ENCODE measurements at places on chromosomes 6 and 20. TPM values are rescaled to one million over a fixed set of nuclear protein-coding genes. Genes with fewer than 3 reads are reported as not detected.
A peak's percentile ranks its signal among the peaks of the same experiment; 100 is the strongest.

DNA sequence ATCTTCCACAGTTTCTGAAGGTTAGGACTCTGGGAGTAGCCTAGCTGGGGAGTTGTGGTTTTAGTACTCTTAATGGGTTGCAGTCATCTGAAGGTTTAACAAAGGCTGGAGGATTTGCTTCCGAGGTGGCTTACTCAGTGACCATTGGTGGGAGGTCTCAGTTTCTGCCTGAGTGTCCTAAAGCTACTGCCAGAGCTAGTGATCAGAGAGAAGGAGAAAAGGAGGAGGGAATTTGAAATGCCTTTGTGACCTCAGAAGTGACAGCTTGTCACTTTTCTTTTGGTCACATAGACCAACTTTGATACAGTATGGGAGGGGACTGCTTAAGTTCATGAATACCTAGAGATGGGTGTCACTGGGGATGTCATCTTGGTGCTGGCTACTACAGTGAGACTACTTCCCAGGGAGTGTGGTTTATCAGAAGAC, 41.3 kb downstream of the NCOA3 start:
- DNase-seq: no peak

- peak; percentile 41 for DNase-seq
These were observed 36.5 kb downstream of the AKAP12 start for GRCh38 chr6:151276112-151276740.

GRCh38 chr6:34232901-34233300, 3.8 kb upstream of the HMGA1 start:
- DNase-seq: no peak

GRCh38 chr20:35307666-35308653, 15.7 kb upstream of the FAM83C start:
- DNase-seq: peak; percentile 77

DNA sequence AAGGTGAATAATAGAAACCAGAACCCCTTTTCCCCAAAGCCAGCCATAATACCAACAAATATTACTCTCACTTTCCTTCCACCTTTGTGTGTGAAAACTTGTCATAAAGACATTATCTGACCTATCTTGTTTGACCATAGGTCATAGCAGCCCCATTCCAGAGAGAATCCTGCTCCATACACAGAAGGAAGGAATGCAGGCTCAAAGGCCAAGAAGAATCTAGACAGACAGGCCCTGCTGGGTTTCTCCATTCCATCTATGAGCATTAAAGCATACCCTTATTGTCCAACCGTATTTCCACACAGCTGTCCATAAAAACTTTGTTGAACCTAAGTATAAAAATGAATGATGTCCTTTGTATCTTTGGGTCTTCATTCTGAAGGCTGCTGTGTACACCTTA, 40.7 kb upstream of the KCNK5 start:
- DNase-seq: no peak

DNA sequence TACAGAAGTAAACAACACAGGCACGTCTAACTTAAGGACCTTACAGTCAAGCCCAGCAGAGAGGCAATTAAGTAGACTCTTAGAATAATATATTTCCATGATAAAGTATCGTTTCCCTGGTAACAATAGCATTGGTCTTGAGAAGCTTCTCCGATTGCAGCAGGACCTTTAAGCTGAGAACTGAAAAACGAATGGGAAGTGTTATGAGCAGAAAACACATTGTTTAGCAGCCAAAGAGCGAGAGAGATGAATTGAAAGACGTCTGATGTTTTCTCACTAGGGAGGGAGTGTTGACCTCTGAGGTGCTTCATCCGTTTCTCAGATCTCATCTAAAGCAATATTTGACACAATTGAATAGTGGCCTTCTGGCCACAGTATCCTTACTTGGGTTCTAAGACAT, 855 bp downstream of the BYSL start:
- no peak for DNase-seq

- no peak for DNase-seq
These were observed 111.4 kb downstream of the QKI start for GRCh38 chr6:163525926-163526325.

- no peak for DNase-seq
These were observed 76.1 kb downstream of the DTD1 start for GRCh38 chr20:18663932-18664331.

GRCh38 chr20:54267483-54268003, 59.7 kb downstream of the PFDN4 start:
- no peak for DNase-seq

DNA sequence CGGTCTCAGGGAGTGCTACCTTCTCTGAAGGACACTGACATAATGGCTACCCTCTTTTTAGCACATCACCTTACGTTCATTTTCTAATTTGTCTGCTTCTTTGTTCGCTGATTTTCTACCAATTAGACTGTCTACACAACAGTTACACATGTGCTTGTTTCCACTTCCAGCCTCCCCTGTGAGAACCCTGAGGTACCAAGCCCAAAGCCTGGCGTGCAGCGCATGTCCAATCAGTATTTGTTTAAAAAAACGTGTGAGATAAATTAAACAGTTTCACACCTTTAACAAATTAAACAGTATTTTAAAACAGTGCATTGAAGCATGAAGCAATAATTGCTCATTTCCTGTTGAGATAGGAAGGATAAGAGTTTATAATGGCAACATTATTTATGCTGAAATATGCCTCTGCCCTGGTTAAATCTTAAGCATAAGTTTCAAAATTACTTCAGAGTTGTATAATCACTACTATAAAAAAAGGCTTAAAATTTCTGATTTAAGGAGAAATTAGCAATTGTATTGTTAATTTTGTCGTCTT, 88.9 kb downstream of the MAP3K5 start:
- no peak for DNase-seq

GRCh38 chr6:93365445-93365844, 53.9 kb downstream of the EPHA7 start:
- no peak for DNase-seq

DNA sequence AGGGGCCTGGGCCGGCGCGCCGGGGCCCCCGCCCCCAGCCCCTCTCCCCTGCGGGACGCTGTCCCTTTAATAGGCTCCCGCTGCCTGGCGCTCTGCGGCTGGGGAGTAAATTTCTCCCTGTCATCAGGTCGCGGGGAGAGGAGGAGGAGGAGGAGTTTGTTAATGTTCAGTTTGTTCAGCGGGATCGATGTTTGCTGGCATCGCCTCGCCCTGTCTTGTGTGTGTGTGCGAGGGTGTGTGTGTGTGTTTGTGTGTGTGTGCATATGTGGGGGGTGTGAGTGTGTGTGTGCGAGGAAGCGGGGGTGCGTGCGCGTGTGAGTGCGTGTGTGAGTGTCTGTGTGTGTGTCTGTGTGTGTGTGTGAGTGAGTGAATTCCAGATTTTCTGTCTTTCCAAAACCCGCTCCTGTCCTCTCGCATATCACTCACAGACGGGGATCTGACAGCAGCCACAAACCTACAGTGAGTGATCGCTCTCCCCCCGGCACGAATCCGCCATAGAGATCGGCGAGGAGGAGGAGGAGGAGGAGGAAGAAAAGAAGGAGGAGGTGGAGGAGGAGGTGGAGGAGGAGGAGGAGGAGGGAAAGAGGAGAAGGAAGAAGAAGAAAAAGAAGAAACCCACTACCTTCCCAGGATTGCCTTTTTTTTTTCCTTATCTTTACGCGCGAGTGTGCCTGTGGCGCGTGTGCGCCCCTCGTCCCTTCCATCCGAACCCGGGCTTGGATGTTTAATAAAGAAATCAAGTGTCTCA, at the start of gene TSHZ2:
Gene TSHZ2 (plus strand): TSS at position 169 of the 748 bp plus-strand sequence. CDS start 936 bp downstream, outside the sequence.
- peak; percentile 26 for DNase-seq

- peak; percentile 84 for DNase-seq
These were observed 148.5 kb downstream of the LY86 start for GRCh38 chr6:6736791-6737654.

GRCh38 chr6:16184551-16184950, 53.8 kb upstream of the GMPR start:
- DNase-seq: no peak

- DNase-seq: no peak
These were observed 95.9 kb upstream of the JAG1 start for GRCh38 chr20:10769700-10770099.

DNA sequence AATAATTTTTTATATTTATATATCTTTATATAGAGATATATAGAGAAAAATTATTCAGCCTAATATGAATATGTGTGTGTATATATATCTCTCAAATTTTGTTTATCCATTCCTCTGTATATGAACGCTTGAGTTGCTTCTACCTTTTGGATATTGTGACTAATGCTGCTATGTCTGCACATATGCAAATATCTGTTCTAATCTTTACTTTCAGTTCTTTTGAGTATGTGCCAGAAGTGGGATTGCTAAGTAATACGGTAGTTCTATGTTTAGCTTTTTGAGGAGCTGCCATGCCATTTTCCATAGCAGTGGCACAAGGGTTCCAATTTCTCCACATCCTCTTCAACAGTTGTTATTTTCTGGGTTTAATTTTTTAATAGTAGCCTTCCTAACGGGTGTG, 72.8 kb upstream of the CEP85L start:
- no peak for DNase-seq

GRCh38 chr20:61460261-61461052, 208.4 kb downstream of the CDH4 start:
- DNase-seq: no peak

DNA sequence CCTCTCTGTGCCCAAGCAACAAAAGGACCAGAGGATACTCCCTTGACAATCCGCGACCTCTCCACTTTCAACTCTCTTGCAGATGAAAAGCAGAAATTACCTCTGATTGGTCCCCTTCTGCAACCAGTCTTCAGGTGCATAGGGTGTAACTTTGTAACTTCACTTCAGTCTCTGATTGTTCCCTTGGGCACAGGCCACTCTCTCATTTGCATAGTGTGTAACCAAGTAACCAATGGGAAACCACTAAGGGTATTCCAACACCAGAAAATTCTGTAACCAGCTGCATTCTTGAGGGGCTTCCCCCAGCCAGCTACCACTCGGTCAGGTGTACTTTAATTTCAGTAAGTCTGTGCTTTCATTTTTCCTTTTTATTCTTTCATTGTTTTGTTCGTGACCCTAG, 4.4 kb upstream of the RAET1L start:
- DNase-seq: no peak

DNA sequence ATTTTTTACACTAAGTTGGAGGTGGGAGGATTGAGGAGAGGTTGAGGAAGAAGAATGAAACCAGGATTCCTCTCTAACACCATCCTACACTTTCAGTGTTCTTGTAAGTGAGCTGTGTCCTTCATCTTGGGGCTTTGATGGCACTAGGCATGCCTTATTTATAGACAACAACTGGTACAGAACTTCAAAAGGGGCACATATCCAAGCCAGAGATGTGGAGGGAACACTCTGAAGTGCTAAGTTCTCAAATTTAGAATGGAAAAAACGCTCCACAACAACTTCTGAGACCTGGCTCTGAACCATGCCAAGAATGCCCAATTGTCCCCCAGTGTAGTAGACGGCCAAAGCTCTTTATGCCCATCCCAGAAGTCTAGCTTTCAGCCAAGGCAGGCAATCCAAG, 16.2 kb upstream of the PKHD1 start:
- DNase-seq: no peak

DNA sequence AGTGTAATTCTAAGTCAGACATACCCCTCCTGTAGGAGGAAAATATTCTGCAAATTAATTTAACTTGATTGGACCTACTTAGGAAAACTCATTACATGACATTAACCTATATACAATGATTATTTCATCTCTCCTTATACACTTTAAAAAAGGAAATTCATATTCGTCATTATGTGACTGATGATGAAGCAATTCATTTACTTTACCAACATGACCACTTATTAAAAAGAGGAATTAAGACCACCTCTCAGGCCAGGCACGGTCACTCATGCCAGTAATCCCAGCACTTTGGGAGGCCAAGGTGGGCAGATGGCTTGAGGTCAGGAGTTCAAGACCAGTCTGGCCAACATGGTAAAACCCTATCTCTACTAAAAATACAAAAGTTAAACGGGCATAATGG, 11.6 kb downstream of the AKIRIN2 start:
- no peak for DNase-seq

DNA sequence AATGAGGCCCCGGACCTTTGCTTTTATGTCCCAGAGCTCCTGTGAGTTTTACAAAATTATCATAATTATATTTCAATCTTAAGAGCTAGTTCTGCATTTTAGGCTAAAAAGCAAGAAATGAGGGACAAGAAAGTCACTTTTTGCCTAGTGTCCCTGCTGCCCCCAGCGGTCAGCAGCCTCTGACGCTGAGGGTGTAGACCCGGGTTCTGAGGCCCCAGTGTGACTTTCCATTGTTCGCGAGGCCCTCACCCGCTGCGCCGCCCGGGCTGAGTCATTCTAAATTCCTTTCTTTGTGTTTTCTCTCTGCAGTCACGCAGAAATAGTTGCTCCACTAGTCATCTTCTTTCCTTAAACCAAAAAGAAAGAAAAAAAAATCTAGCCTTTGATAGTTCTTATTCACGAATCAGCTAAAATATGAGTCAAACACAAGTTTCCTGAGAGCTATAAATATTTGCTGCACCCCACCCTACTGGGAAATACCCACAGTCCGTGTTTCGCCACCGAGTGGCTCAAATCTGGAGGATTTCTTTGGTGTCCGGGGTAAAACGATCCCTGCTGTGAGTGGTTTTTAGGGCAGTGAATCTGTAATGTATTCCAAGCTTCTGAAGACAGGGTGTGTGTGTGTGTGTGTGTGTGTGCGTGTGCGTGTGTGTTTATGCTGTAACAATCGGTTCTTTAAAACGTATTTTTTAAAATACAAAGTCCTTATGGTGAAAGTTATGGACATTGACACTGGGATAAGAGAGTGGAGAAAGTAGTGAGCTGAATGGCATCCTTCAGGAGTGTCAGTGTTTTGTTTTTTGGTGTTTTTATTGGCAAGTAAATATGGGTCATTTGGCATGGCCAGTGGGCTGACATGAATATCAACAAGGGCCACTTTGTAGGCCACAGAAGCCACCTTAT, 59.7 kb upstream of the EEF1A1 start:
- DNase-seq: peak; percentile 78

GRCh38 chr6:43009124-43009523, 4.6 kb downstream of the MEA1 start:
- DNase-seq: peak; percentile 59

DNA sequence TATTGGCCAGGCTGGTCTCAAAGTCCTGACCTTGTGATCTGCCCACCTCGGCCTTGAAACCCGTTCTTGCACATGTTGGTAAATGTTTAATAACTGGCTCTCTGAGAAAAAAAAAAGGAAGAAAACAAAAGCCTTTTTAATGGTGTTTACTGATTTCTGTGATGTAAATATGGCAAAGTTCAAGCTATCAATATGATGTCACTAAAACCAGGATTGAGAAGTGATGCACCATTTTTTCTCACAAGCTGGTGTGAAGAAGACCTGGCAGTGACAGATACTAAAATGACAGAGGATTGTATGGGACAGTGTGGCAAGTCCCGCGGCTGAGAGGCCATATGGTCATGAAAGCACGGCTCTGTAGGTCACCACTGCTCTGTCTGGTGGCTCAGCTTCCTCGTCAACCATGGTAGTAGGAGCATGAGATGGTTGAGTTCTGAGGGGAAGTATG, 196.3 kb upstream of the SUPT3H start:
- no peak for DNase-seq

The INSM1 gene
- total RNA-seq: not detected

The B3GAT2 gene
- total RNA-seq: not detected

The GPSM3 gene
- 5.0 TPM for total RNA-seq

The RPN2 gene
- 81.4 TPM for total RNA-seq

The PTPN1 gene
- 25.7 TPM for total RNA-seq

The PCK1 gene
- 0.25 TPM for total RNA-seq

The ERGIC3 gene
- 103 TPM for total RNA-seq
